GM12864 (cell line): ENCODE measurements at places on chromosomes 13 and 19.

DNA sequence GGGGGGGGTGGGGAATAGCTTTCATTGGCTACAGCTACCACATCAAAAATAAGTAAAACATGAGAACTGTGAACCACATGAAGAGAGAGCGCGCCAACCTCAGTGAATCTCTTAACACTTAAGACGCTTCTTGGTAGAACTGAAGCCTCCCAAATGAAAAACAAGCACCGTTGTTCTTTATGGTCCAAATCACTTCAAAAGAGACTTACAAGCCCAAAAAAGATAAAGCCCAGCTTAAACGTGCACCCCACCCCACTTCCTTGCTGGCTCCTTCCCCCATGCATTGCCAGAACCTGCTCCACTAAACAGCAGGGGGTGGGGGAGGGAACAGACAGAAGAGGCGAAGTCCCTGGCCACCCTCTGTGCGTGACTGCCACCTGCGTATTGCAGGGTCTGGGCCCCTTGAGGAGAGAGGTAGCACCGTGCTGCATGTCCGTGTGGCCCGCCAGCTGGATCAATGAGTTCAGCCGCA is 479.1 kb downstream of the FOXO1 start:
- DNase-seq, result no peak

GRCh38 chr13:45682494-45683008 is 19.6 kb upstream of the CBY2 start:
- DNase-seq, result no peak

DNA sequence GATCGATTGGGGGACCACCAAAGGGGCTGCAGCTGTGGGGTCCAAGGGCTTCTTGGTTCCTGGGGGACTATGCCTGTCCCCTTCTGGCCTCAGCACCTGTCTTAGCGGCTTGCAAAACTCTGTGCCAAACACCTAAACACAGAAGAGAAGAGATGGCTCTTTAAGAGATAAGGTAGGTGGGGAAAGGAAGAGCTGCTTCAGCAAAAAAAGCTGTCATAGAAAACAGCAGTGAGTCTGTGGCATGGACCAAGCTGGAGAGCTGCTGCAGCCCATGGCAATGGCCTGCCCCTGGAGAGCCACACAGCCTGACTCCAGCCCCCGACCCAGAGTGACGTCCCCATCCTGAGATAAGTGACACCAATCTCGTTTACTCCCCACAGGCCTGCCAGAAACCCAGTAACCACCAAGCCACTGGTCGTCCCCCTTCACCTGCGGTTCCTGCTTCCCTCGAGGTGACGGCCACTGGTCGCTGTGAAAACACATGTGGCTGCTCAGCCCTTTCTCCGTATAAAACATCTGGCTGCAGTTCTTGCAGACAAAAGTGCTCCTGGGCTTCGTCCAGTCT is 25.0 kb upstream of the NAPA start:
- no peak for DNase-seq

DNA sequence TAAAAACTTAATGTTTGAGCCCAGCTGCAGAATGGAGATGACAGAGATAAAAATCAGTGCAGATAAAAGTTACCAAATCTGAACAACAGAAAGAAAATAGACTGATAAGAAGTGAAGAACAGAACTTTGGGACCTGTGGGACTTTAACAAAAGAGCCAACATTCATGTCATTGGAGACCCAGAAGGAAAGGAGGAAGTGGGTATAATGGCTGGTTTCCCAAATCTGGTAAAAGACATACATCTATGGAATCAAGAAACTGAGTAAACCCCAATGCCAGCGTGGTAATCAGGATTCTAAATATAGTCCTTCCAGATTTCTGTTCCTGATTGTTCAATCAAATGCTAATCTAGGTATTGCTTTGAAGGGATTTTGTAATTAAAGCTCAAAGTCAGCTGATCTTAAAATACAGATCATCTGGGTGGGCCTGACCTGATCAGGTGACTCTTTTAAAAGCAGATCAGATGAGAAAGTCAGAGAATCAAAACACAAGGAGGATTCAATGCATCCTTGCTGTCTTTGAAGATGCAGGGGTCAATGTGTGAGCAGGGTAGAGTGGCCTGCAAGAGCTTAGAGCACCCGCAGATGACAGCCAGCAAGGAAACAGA is 25.3 kb upstream of the CEACAM20 start:
- no peak for DNase-seq

GRCh38 chr19:1470305-1471009 is 8.6 kb downstream of the C19orf25 start:
- DNase-seq, result no peak

- DNase-seq, result no peak
Observed at GRCh38 chr19:8641908-8642547, 11.6 kb downstream of the NFILZ start.

DNA sequence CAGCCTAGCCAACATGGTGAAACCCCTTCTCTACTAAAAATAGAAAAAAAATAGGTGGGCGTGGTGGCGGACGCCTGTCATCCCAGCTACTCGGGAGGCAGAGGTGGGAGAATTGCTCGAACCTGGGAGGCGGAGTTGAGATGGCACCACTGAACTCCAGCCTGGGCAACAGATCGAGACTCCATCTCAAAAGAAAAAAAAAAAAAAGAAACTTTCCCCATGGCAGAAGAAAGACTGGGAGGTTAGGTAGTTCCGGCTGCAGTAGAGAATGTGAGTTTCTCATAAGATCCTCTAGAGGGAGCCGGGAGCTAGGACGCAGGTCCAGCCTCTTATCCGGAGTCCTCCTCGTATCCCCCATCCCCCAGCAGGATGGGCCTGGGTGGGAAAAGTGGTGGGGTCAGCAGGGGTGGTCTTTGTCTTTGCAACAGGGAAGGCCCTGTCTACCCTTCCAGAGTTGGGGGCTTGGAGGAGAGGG is 13.2 kb upstream of the CREB3L3 start:
- DNase-seq, result no peak

DNA sequence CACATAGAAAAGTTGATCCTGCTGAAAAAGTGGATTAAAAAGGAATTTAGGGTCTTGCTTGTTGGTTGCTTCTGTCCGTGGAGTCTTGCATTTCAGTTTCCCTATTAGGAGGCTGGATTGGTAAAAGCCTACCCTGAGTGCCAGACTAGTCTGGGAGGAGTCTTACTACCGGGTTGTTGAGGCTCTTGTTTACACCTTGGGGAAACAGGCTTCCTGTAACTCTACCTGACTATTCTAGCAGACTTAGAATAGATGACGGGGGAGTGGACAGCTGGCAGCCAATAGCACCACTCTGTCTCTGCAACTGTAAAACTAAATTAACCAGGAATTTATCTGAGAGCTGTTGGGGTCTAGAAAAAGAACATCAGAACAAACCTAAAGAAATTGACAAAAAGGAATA is 11.3 kb upstream of the MPHOSPH8 start:
- no peak for DNase-seq
